ENCODE measurements at places on chromosomes 3 and 15.

GRCh38 chr15:67148196-67148701, 82.8 kb downstream of the SMAD3 start:
- no peak for DNase-seq

DNA sequence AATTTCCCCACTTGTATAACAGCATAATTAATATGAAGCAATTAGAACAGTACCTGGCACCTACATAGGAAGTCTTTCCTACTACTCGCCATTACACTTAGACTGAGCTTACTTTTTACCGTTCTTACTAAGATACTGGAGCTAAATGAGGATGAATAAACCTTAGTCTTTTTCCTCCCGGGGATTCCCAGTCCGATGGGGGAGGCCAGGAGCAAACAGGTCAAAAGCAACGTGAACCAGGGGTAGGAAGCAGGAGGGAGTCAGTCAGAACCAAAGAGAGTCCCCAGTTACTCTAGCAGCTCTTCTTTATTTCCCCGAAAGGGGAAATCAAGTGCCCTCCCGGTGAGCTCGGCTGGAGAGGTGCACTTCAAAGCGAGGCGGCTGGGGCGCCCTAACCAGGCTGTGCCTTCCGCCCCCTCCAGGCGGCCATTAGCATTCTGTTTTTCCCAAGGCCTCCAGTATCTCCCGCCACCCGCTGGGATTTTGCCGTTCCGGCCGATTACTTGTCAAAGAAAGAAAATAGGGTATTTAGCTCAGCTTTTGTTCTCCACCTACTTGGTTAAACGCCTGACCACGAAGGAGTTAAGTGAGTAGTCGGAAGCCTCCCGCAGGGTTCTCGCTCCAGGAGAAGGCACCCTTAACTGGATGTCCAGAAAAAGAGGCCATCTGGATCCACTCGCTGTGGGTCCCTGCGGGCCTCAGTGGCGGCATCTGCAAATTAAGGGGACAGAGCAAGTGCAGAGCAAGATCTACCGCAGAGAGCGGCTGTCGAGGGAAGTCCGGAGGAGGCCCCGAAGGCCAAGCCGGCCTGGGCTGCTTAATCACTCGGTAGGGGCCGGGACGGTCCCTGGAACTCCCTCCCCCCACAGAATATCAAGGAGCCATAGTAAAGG, 6.3 kb upstream of the EOMES start:
- DNase-seq, result no peak

- DNase-seq, result no peak
These were observed 87.8 kb upstream of the TSEN2 start for GRCh38 chr3:12396471-12396870.

GRCh38 chr3:128499724-128500275, 6.8 kb upstream of the GATA2 start:
- no peak for DNase-seq

DNA sequence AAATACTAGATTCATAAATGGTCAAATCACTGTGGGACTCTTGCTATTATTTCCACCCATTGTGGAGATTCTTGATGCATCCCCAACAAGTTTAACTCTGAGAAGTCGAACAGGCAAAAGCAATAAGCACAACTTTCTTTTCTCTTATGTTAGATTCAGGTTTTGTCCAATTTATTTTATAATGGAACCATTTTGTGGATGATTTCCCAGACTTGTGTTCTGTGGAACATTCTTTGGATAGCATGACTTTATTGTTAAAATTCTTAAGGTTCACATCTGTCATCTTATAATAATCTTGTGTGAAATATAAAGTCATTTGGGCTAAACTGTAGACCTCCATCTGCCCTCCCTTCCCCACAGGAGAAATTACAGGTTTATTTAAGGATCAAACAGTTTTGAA, 213.7 kb downstream of the LPP start:
- DNase-seq, result no peak

DNA sequence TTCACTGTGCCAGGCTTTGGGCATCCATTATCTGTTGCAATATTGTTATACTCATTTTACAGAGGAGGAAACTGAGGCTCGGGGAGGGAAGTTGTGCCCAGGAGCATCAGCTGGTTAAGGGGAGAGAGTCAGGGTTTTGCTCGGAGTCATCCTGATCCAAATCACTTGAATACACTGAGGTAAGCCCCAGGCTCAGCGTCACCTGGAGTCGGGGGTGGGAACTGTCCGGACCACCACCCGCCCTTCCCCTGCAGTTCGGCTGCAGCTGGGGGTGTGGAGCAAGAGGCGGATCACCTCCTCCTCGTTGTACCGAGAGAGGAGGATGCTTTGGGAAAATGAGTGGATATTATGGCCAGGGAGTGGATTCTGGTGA, 646 bp downstream of the HRH1 start:
- DNase-seq, result no peak

- no peak for DNase-seq
These were observed 10.6 kb downstream of the UBR1 start for GRCh38 chr15:43095243-43095642.

DNA sequence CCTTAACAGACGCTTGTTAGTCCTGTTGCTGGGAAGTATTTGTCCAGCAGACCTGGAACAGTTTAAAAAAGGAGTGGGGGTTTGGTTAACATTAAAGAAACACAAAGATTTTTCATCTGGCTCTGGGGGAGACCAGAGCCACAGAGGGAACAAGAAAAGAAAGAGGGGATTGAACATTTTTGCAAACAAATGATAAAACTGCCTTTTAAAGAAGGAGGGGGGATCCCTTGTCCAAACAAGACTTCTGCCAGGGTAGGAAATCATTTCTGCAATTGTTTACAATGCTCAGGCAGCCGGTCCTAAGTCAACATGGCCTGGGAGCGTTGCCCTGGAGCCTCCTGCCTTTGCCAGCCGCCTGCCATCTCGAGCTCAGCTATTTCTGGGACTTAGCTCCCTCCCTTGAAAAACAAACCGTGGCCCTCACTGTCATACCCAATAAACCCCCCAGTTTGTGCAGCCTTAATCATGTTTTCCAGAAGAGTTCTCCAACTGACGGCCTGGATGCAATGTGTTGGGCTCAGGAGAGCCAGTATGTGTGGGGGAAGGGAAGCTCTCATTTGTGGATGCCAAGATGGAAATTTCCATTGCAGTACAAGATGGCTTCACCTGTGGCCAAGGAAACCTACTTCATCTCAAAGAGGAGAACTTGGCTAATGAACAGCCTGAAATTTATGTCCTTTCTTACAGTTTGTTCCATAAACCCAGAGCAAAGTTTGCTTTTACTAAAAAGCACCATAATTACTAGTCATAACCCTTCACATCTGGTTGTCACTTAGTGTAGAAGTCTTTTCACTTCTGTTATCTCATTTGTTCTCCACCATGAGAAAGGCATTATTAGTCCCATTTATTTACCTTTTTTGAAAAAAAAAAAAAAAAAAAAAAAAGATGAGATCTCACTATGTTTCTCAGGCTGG, 75.9 kb upstream of the RNU6-1 start:
- no peak for DNase-seq

DNA sequence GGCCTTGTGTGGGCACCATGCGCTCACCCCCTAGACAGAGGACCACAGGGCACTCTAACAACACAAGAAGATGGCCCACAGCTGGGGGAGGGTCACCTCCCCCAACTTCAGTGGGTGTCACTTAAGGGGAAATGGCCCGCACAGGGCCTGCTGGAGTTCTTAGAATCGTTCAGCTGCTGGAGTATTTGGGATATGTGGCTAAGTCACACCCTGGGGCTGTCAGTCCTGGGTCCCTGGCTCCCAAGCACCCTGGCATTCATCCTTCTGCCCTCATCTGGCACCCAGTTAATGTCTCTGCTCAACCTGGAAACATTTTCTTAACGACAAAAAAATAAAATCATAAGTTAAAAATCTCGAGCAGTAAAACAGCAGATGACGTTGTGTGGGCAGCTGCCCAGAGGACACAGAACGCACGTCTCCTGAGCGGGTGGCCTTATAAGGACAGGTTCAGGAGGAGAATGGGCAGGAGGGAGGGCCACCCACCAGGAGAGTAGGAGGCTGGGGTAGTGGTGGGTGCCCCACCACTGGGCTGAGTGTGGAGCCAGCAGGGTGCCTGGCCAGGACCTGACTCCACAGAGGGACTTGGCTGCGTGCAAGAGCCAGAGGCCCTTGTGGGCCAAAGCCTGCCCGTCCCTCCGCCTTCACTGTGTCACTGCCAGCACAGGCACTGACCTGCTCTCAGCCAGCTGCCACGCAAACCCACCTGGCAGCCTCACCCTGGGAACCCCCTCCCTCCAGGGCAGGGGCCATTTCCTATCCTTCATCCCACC, 11.5 kb downstream of the KBTBD13 start:
- DNase-seq, result no peak

- no peak for DNase-seq
These were observed at the start of gene SOX2 for GRCh38 chr3:181711325-181712135. SOX2 (plus strand) TSS chr3:181711925; CDS start chr3:181712361, 436 bp downstream.

DNA sequence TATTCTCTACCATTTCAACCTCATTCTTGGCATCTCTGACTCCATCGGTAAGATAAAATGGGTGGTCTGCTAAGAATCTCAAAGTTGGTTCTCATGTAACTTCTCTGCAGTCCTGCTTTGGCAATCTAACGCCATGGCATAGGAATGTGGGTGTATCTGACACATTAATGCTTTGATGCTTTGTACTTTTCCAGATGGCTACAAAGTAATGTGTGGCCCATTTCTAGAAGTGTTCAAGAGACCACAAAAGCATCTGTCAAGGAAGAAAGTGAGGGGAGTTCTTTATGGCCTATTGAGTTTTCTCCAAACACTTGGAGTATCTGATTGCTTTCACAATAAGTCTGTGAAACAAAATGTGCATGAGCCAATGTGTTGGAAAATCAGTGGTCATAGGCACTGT, 339.9 kb upstream of the TGFBR2 start:
- DNase-seq, result no peak

- no peak for DNase-seq
These were observed 426.5 kb upstream of the RASGRP1 start for GRCh38 chr15:38991126-38991525.

DNA sequence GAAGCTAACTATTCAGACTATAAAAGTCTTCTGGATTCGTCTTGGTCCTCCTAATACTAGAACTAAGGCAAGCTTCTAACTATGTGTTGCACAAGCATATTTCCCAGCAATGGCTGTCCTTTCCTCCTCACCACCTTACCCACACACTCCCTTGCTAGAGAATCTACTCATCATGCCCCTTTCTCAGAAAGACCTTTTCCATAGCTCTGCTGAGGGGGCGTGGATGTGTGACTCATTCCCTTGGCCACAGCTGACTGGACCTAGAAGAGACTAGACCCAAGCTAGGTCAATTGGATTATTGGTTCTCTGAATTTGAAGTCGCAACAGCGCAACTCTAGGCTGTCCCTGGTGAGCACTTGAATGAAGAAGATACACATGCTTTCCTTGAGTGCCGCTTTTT, 47.1 kb downstream of the ERC2 start:
- DNase-seq, result no peak

GRCh38 chr3:76653640-76654251, 386.2 kb upstream of the ROBO2 start:
- DNase-seq, result no peak

DNA sequence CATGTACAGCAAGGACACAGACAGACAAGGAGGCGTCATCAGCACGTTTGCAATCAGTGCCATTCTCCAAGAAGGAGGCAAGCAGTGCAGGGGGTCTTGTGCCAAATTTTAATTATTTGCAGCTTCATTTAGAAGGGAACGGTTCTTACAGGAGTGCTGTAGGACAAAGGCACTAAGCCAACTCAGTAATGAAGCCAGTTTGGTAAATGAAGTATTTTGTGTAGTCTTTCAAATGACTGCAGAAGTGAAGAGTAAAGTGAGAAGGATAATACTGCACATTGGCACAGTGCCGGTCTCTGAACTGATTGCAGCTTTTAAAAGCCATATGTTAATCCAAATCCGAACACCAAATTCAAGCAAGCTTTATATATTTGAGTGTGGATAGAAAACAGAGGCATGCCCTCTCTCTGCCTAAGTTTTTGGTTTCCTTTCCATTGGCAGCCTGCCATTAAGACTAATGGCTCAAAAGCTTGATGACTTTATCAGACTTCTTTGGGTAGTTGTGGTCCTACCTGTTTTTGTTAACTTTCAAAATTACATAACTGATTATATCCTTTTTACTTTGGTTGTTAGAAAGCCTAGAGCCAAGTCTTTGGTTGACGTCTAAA, 101.3 kb downstream of the SENP2 start:
- no peak for DNase-seq

- no peak for DNase-seq
These were observed 2.8 kb upstream of the CSPG5 start for GRCh38 chr3:47581422-47581821.

- DNase-seq, result no peak
These were observed 40.2 kb downstream of the TRANK1 start for GRCh38 chr3:36904641-36905040.

- DNase-seq, result no peak
These were observed 26.4 kb downstream of the ANP32A start for GRCh38 chr15:68794307-68794706.

GRCh38 chr3:71744738-71745137, 8.9 kb upstream of the GPR27 start:
- DNase-seq, result no peak

GRCh38 chr3:72082186-72082715, 297.3 kb upstream of the PROK2 start:
- DNase-seq, result no peak

- no peak for DNase-seq
These were observed 45.9 kb downstream of the POLR2M start for GRCh38 chr15:57752436-57752835.

- DNase-seq, result no peak
These were observed 21.0 kb upstream of the NFKBIZ start for GRCh38 chr3:101828276-101828675.

- DNase-seq, result no peak
These were observed 50.3 kb downstream of the CMTM8 start for GRCh38 chr3:32288819-32289218.

- no peak for DNase-seq
These were observed 44.8 kb downstream of the OPA1 start for GRCh38 chr3:193637831-193638230.

DNA sequence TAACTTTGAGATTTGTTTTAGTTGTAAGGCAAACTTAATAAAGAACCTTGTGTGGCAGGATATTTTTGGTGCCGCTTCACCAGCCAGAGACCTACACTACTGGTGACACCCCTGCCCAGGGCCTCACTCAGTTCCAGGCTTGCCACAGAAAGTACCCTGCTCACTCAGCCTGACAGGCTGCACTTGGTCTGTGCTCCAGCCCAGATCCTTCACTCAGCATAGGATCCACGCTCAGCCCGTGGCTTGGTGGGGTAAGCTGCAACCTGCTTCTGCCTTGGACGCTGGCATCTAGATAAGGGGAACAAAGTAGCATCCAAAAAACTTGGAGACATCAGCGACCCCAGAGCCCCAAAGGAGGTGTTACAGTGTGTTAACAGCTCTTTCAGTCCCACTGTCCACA, 825.5 kb downstream of the EPHA3 start:
- DNase-seq, result no peak

GRCh38 chr3:25558796-25559195, 105.9 kb downstream of the TOP2B start:
- no peak for DNase-seq

GRCh38 chr3:108051005-108051404, 39.8 kb downstream of the CD47 start:
- DNase-seq, result no peak

DNA sequence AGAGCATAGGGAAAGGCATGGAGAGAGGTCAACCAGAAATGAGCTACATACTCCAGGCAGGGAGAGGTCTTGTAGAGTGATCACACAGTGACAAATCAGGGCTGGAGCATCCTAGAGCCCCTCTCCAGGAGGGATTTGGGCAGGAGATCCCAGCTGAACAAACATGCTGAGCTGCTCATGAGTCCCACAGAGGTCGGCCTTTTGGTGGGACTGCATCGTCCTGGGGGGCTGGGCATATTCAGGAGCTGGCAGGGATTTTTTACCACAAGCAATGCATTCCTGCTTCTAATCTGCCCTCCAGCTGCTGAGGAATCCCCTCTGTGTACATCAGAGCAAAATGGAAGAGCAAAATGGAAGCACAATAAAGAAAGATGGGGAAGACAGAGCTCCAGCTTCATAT, 94.9 kb downstream of the NTRK3 start:
- no peak for DNase-seq

All from activated CD8-positive, alpha-beta memory T cell treated with anti-CD3 and anti-CD28 coated beads for 48 hours (primary cell).